Activated T-helper 1 cell treated with anti-CD3 and anti-CD28 coated beads, Interleukin-2, amount 50 U/mL, for 16 hours (primary cell): ENCODE measurements at places on chromosomes 2 and 18.

DNA sequence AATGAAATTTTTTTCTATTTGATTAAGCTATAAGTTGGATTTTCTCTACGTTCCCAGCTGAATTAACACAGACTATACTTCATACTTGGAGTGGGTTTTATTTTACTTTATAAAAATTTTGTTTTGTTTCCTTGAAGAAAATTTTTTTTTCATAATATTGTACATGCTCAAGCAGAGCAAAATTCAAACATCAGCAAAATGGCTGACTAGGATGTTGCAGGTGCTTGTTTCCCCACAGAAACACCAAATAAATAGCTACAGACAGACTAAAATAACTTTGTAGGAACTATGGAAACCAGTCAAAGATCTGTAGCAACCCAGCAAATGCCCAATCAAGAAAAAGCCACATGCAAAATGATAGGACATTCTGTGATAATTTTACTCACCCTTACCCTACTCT lies 82.3 kb downstream of the CCDC138 start:
- no peak for DNase-seq

- no peak for DNase-seq
Observed at GRCh38 chr18:44857744-44858491, 177.2 kb downstream of the SETBP1 start.

DNA sequence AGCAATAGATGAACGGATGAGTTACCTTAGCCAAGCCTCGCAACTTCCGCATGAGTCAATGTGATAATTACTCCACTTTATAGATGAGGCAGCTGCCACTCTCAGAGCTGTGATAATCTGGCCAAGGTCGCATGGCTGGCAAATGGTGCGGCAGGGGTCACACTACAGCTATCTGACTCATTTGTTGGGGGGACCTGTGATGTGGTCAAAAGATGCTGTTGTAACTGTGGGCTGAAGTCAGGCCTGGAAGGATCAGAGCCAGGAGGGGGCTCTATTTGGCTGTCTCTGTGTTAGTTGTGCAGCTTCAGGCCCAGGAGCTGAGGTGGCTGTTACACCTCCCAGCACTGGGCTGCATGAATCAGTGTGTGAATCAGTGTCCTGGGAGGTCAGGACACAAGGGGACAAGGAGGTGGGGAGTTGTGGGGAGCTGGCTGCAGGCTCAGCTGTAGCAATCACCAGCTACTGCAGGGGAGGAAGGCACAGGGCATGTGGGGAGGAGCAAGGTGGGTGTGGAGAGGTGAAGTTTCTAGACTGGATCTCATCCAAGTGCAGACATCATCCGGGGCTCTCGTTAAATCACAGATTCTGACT lies 33.1 kb downstream of the NGEF start:
- DNase-seq, result no peak

DNA sequence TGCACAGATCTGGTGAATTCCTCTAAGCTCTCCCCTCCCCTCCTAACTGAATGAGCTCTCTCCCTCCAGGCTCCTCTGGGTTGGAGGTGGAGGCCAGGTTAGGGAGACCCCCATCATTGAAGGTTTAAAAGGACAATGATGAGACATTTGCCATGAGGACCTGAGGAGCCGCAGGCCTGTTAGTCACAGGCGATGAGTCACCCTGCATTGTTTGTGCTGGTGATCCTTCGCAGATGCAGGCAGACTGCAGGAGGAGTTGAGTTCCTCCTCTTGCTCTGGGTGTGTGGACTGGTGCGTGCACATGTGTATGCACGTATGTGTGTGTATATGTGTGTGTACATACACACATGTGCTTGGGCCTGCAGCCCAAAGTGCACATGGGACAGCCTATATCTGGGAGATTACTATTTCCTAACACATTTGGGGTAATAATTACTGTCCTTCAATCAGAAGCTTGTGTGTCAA lies 42.0 kb downstream of the MCFD2 start:
- DNase-seq, result no peak

DNA sequence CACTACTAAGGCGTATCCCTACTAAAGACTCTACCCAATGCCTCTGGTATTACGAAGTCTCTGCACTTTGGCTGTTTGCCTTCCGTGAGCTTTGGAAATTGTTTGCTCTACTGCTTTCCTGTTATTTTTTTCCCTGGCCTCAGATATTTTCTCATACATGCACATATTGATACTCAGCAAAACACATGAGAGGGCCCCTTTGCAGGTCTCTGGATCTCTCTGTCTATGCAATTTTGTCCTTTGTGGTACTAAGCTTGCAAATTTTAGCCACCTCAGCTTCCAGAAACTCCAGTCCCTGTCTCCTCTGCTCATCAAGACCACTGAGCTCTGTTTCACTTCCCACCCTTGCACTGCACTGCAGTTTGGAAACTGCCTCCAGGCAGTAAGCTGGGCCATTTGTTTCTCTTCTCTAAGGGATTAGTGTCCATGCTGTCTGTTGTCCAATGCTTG lies 46.6 kb downstream of the TAF1B start:
- no peak for DNase-seq

DNA sequence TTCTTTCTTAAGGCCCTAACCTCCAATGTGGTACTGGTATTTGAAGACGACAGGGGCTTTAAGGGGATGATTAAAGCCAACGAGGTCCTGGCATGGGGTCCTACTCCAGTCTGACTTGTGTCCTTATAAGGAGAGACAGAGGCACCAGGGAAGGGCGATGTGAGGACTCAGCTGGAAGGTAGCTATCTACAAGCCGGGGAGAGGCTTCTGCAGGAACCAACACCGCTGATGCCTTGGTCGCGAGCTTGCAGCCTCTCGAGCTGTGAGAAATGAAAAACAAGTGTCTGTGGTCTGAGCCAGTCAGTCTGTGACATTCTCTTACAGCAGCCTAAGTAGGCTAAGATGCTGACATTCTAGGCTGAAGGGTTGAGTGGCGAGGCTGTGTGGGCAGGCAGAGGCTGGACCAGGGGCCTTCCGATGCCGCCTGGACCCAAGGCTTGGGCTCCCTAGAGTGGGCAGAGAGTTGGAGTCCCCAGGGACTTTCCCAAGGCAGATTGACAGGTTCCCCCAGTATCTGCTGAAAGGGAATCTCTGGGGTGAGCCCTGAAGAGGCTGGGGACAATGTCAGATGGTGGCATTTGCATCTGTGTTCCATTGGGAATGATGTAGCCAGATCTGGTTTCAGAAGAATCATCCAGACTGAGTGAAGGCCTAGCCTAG lies 322.9 kb upstream of the HS6ST1 start:
- DNase-seq, result no peak

- no peak for DNase-seq
Observed at GRCh38 chr2:23551875-23552274, 166.9 kb downstream of the KLHL29 start.

- no peak for DNase-seq
Observed at GRCh38 chr2:241811952-241812729, 3.1 kb downstream of the NEU4 start.
